ENCODE measurements at places on chromosomes 3 and 15. TPM values are rescaled to one million over a fixed set of nuclear protein-coding genes. Genes with fewer than 3 reads are reported as not detected.

DNA sequence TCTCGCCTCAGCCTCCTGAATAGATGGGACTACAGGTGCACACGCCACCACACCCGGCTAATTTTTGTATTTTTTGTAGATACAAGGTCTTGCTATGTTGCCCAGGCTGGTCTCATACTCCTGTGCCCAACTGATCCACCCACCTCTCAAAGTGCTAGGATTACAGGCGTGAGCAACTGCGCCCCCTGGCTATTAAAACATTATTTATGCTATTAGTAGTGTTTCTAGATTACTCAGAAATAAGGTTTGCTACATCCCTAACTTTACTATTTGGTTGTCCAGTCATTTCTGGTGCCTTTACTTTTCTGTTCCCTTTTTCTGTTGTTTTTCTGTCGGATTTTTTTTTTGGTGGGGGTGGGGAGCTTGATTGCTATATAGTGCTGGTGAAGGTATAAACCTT lies 393.6 kb upstream of the TPM1 start:
- no peak for DNase-seq
- no peaks in the 10 kb centered on the region for H3K4me1 ChIP-seq
- H3K36me3 ChIP-seq, result no peaks in the 10 kb centered on the region
- no peaks in the 10 kb centered on the region for H3K27me3 ChIP-seq

DNA sequence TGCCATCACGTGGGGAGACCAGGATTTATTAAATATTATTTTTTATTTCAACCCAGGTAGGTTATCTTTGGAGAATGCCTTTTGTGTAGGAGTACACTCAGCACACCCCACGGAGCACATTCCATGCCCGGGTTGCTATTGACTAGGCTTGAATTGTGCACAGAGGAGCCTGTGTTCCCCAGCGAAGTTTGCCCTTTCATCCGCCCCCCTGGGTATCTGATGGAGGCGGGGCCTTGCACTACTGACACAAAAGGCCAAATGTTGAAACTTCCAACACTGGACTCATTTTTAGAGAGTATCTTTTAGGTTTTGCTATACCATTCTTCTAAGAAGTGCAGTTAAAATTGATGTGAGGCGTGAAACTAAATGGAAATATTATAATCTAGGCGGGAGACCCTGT lies 39.3 kb upstream of the PPP4R2 start:
- peaks cover 50% of the 10 kb centered on the region for H3K4me1 ChIP-seq
- H3K27ac ChIP-seq, result peak overlapping the region; percentile 14
- no peaks in the 10 kb centered on the region for H3K27me3 ChIP-seq

Gene TRAIP
- 25.1 TPM for total RNA-seq

DNA sequence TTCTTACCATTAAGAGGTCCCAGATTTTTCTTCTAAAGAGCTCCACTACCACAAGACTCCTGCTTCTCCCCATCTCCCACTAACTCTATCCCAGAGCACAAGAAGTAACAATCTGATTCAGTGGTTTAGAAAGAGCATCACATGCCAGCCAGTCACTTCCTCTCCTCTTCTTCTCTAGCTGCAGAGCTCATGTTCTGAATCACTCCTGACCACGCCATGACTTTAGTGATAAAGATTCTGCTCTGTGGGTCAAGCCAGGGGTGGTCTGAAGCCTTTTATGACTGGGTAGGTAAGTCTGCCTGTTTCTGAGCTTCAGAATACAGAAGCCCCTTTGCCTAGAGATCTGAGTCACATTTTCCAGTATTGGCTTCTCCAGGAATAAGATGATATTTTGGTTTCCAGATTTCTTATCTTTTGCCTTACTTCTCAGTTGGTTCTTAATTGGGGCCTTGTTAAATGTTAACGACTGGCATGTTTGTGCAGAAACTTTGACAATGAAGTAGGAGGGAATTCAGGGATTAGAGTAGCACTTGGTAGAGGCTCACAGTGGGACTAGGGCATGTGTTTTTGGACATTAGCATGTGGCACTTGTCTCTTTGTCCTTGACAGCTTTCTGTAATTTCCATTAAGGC lies 27.6 kb upstream of the ADAMTSL3 start:
- no peak overlapping the region for H3K4me3 ChIP-seq
- H3K27me3 ChIP-seq, result no peaks in the 10 kb centered on the region
- no peaks in the 10 kb centered on the region for H3K4me1 ChIP-seq

GRCh38 chr15:51533672-51534398 lies 88.7 kb downstream of the DMXL2 start:
- no peaks in the 10 kb centered on the region for H3K36me3 ChIP-seq
- no peak overlapping the region for H3K27ac ChIP-seq
- H3K4me3 ChIP-seq, result no peak overlapping the region
- no peak for DNase-seq
- no peaks in the 10 kb centered on the region for H3K4me1 ChIP-seq
- H3K27me3 ChIP-seq, result no peaks in the 10 kb centered on the region

DNA sequence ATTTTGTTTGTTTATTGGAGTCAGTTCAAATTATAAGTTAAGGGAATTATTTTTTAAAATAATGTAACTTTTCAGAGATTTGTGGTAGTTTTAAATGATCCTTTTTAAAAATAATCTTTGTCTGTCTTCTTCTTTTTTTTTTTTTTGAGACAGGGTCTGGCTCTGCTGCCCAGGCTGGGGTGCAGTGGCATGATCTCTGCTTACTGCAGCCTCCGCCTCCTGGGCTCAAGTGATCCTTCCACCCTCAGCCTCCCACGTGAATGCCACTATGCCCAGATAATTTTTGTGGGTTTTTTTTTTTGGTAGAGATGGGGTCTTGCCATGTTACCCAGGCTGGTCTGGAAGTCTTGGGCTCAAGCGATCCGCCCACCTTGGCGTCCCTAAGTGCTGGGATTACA lies 12.6 kb downstream of the FNDC3B start:
- H3K4me1 ChIP-seq, result no peaks in the 10 kb centered on the region
- no peaks in the 10 kb centered on the region for H3K36me3 ChIP-seq
- no peak overlapping the region for H3K27ac ChIP-seq
- H3K27me3 ChIP-seq, result no peaks in the 10 kb centered on the region
- H3K4me3 ChIP-seq, result no peak overlapping the region

Gene CHRNB4
- 1.3 TPM for total RNA-seq

GRCh38 chr3:66253790-66254620 lies 33.2 kb downstream of the SLC25A26 start:
- no peak overlapping the region for H3K4me3 ChIP-seq
- H3K27me3 ChIP-seq, result no peaks in the 10 kb centered on the region
- no peaks in the 10 kb centered on the region for H3K36me3 ChIP-seq
- H3K4me1 ChIP-seq, result no peaks in the 10 kb centered on the region

DNA sequence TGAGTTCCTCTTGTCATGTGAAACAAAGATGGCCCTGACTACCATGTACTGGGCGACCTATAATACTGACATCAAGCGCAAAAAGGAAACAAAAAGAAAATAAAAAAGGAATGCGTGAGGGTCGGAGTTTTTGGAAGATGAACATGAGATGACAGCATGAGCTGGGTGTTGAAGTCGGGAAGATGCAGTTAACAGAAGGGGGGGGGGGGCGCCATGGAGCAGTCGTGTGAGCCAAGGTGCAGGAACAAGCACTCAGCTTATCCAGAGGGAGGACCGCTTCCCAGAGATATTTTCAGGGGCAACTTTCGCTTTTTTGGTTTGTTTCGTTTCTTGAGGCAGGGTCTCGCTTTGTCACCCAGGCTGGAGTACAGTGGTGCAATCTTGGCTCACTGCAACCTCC lies 110.2 kb downstream of the RORA start:
- H3K27ac ChIP-seq, result no peak overlapping the region
- no peak overlapping the region for H3K4me3 ChIP-seq
- no peaks in the 10 kb centered on the region for H3K27me3 ChIP-seq
- DNase-seq, result no peak
- no peaks in the 10 kb centered on the region for H3K4me1 ChIP-seq

- H3K36me3 ChIP-seq, result no peaks in the 10 kb centered on the region
- H3K4me3 ChIP-seq, result no peak overlapping the region
- no peaks in the 10 kb centered on the region for H3K27me3 ChIP-seq
- H3K27ac ChIP-seq, result no peak overlapping the region
- no peaks in the 10 kb centered on the region for H3K4me1 ChIP-seq
Observed at GRCh38 chr15:74293021-74293810, 57.1 kb downstream of the CCDC33 start.

DNA sequence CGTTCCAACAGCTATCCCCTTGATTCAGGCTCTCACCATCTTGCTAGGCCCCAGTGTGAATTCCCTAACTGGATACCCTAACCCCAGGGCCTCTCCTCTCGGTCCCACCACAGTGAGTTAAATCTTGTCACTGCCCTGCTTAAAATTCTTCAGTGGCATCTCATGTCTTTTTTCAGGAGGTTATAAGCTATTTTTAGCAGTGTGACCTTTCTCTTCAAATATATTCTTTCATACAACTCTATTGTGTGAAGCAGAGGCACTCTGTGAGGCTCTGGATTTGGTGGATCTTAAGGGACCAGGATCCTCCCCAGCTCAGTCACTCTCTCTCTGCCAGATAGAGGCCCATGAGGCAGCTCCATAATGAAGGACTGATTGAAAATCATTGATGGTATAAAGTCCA lies 760.4 kb downstream of the NTRK3 start:
- H3K36me3 ChIP-seq, result no peaks in the 10 kb centered on the region
- no peak for DNase-seq
- no peak overlapping the region for H3K27ac ChIP-seq
- H3K27me3 ChIP-seq, result no peaks in the 10 kb centered on the region

DNA sequence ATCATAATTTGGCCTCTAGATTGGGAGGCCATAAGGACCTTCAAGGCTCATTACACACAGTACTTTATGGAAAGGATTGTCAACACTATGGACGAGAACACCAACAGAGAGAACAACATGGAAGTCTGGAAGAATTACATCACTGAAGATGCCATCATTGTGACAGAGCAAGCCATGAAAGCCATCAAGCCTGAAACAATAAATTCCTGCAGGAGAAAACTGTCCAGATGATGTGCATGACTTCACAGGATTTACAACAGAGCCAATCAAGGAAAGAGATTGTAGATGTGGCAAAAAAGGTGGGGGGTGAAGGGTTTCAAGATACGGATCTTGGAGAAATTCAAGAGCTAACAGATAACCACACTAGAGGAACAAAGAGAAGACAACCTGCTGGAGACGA lies 15.9 kb downstream of the IL17RB start:
- no peak for DNase-seq
- no peaks in the 10 kb centered on the region for H3K36me3 ChIP-seq
- H3K4me3 ChIP-seq, result no peak overlapping the region
- no peaks in the 10 kb centered on the region for H3K27me3 ChIP-seq
- no peaks in the 10 kb centered on the region for H3K4me1 ChIP-seq
- no peak overlapping the region for H3K27ac ChIP-seq

GRCh38 chr3:194161131-194162045 lies 25.4 kb downstream of the HES1 start:
- H3K27ac ChIP-seq, result peak overlapping the region; percentile 79
- H3K4me1 ChIP-seq, result peaks cover 27% of the 10 kb centered on the region
- H3K36me3 ChIP-seq, result no peaks in the 10 kb centered on the region
- no peaks in the 10 kb centered on the region for H3K27me3 ChIP-seq
- DNase-seq, result peak; percentile 44

DNA sequence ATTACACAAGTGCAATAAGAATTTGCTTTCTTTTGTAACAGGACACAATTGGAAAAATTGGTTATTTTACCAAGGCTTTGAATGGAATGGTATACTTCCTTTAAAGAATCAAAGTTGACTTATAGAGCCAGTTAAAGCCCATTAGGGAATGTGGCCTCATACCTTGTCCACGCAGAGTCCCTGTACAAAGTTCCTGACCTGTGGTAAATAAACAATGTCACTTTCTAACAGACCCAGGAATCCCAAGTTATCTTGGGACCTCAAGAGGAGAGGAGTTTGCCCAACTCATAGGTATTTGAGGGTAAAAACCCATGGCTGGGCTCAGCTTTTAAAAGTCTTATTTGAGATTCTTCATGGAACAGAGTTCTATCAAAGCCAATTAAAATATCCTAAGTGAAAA lies 12.0 kb upstream of the NUP210 start:
- peak; percentile 43 for DNase-seq
- no peak overlapping the region for H3K4me3 ChIP-seq
- H3K27ac ChIP-seq, result no peak overlapping the region
- H3K27me3 ChIP-seq, result no peaks in the 10 kb centered on the region

DNA sequence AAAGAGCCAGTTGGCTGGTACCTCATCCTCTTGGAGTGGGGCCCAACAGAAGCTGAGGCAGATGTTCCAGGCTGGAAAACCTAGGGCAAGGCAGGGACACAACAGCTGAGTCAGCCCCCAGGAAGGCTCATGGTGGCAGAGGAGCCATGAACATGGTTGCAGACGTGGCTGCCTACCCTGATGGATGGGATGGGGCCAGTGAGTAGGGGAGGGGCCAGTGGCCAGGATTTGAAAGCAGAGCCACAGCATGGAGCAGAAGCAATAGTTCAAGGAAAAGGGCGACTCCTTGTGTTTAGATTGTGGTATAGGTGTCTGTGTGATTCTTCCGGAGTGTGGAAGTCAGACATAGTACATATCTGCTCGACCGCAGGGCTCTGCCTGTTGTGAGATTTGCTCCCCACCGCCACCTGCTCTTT lies 24.2 kb downstream of the PXYLP1 start:
- DNase-seq, result peak; percentile 30
- no peaks in the 10 kb centered on the region for H3K27me3 ChIP-seq
- H3K4me3 ChIP-seq, result no peak overlapping the region
- H3K27ac ChIP-seq, result no peak overlapping the region

Gene ALDH1L1
- 0.07 TPM for total RNA-seq

DNA sequence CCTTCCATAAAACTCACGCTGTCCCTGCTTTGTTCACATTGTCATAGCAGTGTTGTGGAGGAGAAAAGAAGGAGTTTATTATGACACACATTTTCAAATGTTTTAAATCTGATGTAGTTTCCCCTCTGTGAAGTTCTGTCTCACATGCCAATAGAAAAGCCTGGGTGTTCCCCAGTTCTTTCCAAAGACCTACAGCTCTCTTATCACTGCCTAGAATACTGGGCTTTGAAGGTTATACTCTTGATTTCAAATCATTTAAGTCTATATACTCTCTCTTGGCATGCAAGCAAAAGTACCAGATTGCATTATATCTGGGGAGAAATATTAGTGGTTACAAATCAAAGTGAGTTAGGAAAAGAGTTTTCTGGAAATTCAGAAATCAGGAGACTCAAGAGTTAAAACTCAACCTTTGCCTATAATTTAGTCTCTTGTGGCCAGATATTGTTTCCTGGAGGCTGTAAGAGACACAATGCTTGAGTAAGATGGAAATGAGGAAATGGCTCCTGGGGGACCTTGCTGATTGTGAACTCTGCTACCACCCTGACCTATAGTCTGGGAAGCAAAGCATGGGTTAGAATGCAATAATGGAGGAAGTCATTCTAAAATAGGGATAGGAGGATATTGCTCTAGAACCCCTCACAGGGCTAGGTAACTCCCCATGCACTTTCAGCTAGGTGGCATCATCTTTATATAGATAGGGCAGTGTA lies 182.8 kb downstream of the KCNAB1 start:
- no peak overlapping the region for H3K4me3 ChIP-seq
- no peak for DNase-seq
- H3K4me1 ChIP-seq, result no peaks in the 10 kb centered on the region
- no peaks in the 10 kb centered on the region for H3K36me3 ChIP-seq
- peaks cover 1% of the 10 kb centered on the region for H3K27me3 ChIP-seq
- no peak overlapping the region for H3K27ac ChIP-seq
